ENCODE measurements at places on chromosomes 5 and 9. TPM values are rescaled to one million over a fixed set of nuclear protein-coding genes. Genes with fewer than 3 reads are reported as not detected.

Gene NIM1K
- not detected for total RNA-seq

Gene MEGF10
- total RNA-seq = not detected

Gene DDX4
- not detected for total RNA-seq

Gene PCDHGB4
- total RNA-seq = 0.07 TPM

Gene C5orf52
- not detected for total RNA-seq

Gene WDR31
- 0.60 TPM for total RNA-seq

Gene FIBCD1
- total RNA-seq = 1.6 TPM

Gene FBXW2
- total RNA-seq = 36.1 TPM

Gene CARTPT
- total RNA-seq = not detected

Gene KCNIP1
- total RNA-seq = 0.36 TPM

Gene RGS7BP
- not detected for total RNA-seq

Gene IGFBPL1
- total RNA-seq = 0.14 TPM

Gene DNAJC25
- 8.7 TPM for total RNA-seq

Gene YTHDC2
- total RNA-seq = 14.8 TPM

Gene SPATA6L
- not detected for total RNA-seq

Gene TUSC1
- 31.2 TPM for total RNA-seq

Gene NEUROG1
- total RNA-seq = not detected

Gene IFNK
- total RNA-seq = not detected

All from A172 (cell line).